Muscle of leg (tissue), 16 donors: ENCODE measurements at places on chromosomes 13 and 19. TPM values are rescaled to one million over a fixed set of nuclear protein-coding genes. Genes with fewer than 3 reads are reported as not detected.
A peak's percentile ranks its signal among the peaks of the same experiment; 100 is the strongest.

DNA sequence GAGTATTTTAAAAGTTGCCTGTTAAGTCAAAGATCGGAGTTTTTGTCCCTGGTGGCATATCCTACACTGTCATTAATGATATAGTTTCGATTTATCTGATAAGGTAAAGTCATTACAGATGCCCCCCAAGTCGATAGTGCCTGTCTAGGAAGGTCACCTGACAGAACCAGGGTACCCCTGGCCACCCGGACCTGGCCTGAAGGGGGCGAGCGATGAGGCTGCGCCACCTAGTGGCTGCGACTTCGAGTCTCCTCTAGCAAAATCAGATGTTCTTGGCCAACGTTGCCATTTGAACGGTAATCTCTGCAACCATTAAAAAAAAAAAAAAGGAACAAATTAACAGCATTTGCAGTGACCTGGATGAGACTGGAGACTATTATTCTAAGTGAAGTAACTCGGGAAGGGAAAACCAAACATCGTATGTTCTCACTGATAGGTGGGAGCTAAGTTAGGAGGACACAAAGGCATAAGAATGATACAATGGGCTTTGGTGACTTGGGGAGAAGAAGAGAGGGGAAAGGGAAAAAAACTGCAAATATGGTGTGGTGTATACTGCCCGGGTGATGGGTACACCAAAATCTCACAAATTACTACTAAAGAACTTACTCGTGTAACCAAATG lies 565.1 kb downstream of the LIG4 start:
- DNase-seq = peak; percentile 50

DNA sequence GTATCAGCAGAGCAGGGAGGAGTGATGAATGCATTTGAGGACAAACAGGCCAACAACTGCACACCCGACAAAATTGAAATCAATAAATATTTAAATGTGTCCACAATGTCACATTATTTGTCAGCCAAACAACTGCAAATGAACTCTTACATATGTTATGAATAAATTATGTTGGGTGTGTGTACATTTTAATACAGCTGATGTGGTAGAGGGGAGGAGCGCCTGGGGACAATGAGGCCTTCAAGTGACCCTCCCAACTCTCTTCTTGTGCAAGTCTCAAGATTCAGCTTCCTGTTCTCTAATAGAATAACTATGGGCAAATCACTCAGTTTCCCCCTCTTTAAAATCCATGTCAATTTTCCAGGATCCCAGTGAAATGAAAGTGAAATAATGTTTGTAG lies 303.2 kb downstream of the TSHZ3 start:
- no peak for DNase-seq

- no peak for DNase-seq
Measured at GRCh38 chr13:106118050-106118449, 417.4 kb downstream of the EFNB2 start.

GRCh38 chr19:5251096-5252065 lies 89.2 kb downstream of the PTPRS start:
- no peak for DNase-seq

- DNase-seq = no peak
Measured at GRCh38 chr13:110574161-110574560, 12.6 kb upstream of the RAB20 start.

DNA sequence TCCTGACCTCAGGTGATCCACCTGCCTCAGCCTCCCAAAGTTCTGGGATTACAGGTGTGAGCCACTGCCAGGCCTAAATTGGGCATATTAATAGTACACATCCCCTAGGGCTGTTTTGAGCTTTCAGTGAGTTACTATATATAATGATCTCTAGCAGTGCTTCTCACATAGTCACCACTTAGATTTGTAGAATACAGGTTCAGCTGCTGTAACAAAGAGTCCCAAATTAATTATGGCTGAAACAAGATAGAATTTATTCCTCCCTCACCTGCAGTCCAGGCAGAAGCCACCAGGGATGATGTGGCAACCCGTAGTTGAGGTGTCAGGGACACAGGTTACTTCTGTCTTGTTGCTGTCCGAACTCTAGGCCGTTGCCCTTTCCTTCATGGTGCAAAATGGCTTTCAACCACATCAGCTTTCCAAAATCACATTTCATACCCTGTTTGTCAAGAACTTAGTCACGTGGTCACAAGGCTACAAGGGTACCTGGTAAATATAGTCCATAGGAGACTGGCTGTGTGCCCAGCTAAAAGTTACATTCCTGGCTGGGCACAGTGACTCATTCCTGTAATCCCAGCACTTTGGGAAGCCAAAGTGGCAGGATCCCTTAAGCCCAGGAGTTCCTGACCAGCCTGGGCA lies 2.9 kb downstream of the PROSER3 start:
- no peak for DNase-seq

DNA sequence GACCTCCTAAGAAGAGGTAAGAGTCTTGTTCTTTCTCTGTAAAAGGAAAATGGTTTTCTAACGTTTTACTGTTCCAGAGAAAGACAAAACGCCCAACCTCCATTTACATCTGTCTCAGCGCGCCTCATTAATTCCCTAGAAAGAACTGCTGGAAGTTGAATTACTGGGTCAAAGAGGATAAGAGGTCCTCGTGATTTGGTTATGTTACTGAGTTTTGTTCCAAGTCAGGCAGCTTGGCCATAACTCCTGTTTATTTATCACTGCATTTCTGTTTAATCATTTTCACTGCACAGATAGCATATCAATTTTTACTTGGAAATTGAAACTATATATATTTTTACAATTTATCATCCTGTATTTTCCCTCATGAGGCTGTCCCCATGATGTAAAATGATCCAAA lies 112.9 kb upstream of the PEG3 start:
- peak; percentile 88 for DNase-seq

GRCh38 chr13:73303851-73304250 lies 245.0 kb downstream of the KLF5 start:
- no peak for DNase-seq

DNA sequence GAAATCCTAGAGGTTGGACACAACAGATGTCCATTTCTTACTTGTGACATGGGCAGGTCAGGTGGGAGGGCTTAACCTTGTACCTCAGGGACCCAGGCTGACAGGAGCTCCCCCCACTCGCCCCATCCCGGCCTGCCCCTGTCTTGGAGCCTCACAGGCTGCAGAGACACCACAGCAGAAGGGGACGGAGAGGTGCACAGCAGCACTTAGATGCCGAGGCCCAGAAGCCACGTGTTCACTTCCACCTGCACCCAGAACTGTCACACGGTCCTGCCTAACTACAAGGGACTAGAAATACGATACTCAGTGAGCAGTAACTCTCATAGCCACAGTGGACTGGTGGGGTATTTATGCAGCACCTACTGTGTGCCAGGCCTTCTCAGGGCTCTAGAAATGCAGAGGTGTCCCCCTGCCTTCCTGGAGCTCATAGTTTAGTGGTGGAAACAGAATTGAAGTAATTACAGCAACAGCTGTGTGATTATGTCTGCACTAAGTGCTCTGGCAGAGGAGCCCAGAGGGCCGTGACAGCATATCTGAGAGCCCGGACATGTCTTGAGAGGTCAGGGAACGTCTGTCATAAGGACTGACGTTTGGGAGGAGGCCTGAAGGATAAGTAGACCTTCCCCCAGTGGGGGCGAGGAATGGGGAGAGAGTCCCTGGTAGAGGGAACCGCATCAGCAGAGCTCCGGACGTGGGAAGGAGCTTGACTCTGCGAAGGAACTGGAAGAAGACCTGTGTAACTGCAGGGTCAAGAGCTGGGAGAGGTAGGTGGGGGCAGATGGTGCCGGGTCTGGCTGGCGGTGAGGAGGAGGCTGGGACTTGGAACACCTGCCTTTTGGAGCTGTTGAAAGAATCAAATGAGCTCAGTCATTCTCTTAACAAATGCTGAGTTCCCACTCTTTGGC lies 130.0 kb downstream of the SIPA1L3 start:
- peak; percentile 52 for DNase-seq

DNA sequence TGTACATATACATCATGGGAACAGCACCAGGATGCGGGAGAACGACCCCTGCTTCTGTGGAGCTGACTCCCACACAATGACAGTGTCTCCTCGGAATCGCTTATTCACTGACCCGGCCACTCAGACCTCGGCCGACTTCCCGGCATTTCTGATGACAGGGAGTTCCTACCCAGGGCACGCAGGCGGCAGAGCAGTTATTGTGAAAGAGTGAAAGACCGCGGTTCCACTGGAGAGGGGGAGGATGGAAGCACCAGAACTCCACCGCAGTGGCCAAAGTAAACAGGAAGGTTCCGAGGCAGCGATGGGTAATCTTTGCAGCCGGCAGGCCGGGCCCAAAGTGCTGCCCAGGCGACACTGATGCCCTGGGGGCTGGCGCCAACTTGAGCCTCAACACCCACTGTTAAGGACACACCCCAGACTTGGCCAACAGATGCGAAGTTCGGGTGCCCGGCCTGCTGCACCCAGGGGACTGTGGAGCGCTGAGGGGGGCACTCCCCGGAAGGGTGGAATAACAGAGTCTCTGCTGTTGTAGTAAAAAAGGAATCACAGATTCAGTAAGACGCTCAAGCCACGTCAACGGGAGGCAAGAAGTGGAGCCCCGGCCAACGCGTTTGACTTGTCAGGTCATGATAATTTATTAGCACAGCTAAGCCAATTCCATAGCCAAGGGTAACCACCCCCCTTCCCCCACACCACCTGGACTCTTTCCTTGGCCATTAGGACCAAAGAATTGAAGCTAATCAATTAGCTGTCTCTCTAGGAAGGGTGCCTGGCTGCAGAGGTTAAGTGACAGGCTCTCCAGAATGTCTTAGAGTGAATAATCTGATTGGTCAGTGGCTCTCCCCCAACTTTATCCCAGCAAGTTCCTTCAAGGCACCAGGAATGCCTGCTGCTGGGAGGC lies 5.8 kb downstream of the MLLT1 start:
- peak; percentile 68 for DNase-seq

DNA sequence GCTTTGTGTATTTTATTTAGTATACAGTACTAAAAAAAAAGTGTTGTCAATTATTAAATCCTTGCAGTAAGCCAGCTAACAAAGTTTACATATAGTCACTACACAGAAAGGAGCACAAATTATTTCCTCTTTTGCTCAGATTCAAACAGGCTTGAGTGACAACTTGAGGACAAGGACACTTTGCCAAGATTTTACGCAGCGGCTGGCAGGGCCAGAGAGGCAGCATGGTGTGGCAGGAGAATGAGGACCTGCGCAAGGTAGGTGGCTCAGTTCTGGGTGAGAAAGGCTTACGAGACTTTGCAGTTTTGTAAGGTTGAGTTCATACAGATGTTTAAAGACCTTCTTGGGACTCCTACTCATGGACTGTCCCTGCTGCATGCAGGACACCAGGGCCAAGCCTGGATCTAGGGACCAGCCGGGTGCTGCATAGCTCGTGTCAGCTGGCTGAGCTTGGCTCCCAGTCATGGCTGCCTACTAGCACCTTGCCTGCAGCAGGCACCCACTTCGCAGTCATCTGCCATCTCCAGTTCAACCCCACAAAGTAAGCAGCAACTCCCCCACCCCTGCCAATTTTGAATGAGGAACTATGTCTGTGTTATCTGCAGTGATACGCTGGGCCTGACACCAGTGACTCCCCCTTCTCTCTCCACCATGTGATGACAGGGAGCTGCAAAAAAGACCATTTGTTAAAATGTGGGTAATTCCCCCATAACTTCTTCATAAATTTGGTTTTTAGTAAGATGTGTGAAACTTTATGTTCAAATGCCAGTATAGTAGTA lies 3.7 kb upstream of the TUBA3C start:
- no peak for DNase-seq

GRCh38 chr19:32459204-32459865 lies 53.8 kb downstream of the DPY19L3 start:
- no peak for DNase-seq

GRCh38 chr19:36420961-36421748 lies 2.7 kb upstream of the ZFP82 start:
- peak; percentile 76 for DNase-seq

DNA sequence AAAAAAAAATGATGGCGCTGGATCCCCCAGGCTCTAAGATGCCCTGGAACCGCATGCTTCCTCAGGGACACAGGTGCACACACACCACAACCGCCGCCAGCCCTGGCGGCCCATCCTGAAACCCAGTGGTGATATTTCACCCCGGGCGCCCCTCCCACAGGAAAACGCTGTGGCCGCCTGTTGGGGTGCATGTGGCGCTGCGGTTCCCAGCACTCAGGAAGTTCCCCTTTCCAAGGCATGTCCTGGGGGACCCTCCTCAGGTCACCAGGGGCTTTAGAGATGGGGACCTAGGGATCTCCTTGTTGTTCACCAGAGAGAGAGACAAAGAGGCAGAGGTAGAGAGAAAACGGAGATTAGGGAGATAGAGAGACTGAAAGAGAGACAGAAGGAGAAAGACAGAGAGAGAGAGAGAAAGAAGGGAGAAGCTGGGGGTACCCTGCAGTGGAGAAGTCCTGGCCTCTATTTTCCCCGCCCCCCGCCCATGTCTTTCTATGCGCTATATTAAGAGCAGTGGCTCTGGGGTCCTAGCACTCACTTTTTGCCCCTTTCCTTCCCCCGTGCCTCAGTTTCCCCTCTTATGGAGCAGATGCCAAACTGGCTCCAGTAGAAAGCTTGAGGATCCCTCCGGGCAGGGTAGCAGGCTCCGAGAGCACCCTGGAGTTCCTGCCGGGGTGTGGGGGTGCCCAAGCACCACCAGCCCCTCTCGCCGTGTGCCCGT lies 2.3 kb downstream of the ADGRE2 start:
- no peak for DNase-seq

- DNase-seq = no peak
Measured at GRCh38 chr13:80695841-80696240, 354.9 kb upstream of the SPRY2 start.

DNA sequence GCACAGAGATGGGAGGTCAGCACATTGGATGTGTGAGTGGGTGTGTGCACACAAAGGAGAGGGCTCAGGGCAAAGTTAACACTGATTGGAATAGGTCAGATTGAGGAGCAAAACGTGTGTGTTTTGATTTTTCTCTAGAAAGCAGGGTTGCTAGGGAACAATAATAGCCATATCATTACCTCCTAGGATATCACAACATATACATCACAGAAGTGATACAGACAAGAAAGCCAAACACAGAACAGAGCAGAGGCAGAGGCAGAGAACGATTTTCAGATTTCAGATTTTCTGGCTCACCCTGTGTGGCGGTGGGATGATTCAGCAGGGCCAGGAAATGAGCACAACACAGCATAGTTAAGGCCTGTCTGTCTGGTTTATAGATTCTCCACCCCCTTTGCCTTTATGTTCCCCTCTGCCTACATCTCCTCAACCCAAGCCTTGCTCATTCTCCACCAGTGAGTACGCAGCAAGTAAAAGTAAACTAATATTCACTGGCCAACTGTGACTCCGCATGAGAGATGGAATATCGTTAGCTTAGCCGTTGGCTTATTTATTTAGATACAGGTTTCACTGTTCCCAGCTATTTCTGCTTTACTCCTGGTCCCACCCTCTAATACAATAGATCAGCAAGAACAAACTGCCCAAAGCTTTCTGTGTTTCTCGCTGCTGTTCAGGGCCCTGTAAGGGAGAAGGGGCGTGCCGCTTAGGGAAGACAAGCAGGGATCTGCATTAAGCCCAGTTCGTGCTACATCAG lies 182.7 kb upstream of the TSC22D1 start:
- DNase-seq = peak; percentile 65

Gene NKPD1
- 0.13 TPM for total RNA-seq

Gene IL11
- total RNA-seq = 0.31 TPM

Gene CCL25
- not detected for total RNA-seq

Gene C1QTNF9B
- total RNA-seq = 2.9 TPM

Gene PSG6
- 0.53 TPM for total RNA-seq

Gene AKT2
- 120 TPM for total RNA-seq

Gene GRK1
- total RNA-seq = 0.22 TPM

Gene SMG9
- 20.6 TPM for total RNA-seq

Gene OLFM2
- total RNA-seq = 13.1 TPM

Gene ZNF649
- total RNA-seq = 12.0 TPM
